ENCODE measurements at places on chromosomes 12 and 14. TPM values are rescaled to one million over a fixed set of nuclear protein-coding genes. Genes with fewer than 3 reads are reported as not detected.
A peak's percentile ranks its signal among the peaks of the same experiment; 100 is the strongest.

Gene PCED1B
- 107 TPM for total RNA-seq

Gene RFX4
- total RNA-seq: not detected

Gene EXOC3L4
- not detected for total RNA-seq

Gene KRT7
- 7.6 TPM for total RNA-seq

Gene TBK1
- 37.1 TPM for total RNA-seq

- no peak for ATAC-seq
Observed at GRCh38 chr14:24895243-24895583, 154.7 kb downstream of the STXBP6 start.

GRCh38 chr14:87334997-87335685, 657.8 kb downstream of the GALC start:
- no peak for ATAC-seq

- ATAC-seq: no peak
Observed at GRCh38 chr14:28635387-28635786, 131.2 kb upstream of the FOXG1 start.

GRCh38 chr14:100159865-100160533, 554 bp upstream of the DEGS2 start:
- ATAC-seq: peak; percentile 74

DNA sequence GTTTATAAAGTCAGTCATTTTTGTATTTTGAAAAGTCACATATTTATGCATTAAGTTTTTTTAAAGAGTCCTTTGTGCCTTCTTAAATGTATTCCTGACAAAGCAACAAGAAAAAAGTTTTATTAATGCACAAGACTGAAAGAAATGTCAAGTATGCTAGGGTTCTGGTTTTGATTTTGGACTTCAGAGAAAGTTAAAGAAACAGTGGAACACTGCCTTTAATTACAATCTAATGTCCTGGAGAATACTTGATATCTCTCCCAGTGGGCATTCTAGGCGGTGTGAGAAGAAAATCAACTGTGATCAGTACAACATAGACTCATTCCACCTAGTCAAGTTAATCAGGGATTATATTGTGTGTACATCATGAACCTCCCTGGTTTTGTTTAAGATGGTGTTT, 49.9 kb downstream of the PRICKLE1 start:
- ATAC-seq: no peak

DNA sequence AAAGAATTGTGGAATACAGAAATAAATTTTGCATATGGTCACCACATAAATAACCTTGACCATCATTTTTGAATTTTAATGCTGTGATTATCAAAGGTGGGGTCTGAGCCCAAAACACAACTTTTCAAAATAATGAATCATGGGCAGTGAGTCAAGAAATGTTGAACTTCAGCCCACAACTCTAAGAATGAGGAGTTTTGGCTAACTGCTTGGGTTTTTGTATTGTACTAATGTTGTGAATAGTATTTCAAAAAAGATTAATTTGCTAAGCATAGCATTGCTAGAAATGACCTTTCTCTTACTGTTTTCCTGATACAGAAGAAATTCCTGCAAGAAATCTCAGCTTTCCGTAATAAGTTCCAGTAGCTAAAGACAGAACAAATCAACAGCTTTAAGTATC, 24.4 kb upstream of the YARS2 start:
- ATAC-seq: no peak

DNA sequence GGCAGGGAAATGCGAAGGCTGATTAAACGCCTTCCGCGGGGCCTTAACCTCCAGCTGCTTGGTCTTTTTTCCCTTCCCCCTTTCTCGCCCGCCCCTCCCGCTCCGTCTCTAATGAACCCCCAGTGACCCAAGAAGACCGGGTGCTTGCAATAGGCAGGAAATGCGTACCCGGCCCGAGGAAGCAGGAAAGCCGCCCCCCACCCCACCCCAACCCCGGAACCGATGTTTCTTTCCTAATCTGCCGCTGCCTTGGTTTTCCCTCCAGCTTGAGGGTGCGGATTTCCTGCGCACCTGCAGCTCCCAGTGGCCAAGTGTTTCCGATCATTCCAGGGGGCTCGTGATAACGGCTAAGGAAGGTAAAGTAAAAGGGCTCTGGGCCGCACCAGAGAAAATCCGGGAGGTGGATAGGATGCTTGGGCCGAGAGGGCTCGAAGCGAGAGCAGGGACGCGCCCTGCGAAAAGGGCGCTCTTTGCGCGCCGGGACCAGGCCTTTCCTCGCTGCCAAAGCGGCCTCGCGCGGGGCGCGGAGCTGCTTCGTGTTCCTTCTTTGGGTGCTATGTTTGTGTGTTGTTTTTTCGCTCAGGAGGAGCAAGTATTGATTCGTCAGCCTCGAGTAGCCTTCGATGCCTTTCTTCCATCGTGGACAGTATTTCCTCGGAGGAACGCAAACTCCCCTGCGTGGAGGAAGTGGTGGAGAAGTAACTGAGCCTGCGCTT, 983 bp downstream of the MYF6 start:
- ATAC-seq: no peak

DNA sequence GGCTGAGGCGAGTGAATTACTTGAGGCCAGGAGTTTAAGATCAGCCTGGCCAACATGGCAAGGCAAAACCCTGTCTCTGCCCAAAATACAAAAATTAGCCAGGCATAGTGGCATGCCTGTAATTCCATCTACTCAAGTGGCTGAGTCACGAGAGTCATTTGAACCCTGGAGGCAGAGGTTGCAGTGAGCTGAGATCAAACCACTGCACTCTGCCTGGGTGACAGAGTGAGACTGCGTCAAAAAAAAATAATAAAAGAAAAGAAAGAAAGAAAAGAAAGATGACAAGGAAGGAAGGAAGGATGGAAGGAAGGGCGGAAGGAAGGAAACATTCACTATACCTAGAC, 159.6 kb upstream of the CNOT2 start:
- ATAC-seq: no peak

DNA sequence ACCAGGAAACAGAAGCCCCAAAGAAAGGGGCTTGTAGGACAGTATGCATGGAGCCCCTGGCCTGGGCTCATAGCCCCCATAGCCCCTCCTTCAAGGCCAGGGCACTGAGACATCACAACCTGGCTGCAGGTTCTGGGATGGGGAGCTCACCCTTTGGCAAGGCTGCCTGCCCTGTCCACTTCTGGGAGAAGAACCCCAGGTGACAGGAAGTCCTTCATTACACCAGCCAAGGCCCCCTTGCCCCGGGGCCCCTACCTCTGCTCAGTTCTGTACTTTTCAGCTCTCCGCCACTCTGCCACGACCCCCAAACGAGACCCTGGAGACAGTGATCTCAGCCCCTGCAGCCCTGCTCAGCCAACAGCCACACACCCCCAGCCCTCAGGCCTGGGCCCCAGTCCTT, 223.2 kb upstream of the RTL1 start:
- no peak for ATAC-seq

DNA sequence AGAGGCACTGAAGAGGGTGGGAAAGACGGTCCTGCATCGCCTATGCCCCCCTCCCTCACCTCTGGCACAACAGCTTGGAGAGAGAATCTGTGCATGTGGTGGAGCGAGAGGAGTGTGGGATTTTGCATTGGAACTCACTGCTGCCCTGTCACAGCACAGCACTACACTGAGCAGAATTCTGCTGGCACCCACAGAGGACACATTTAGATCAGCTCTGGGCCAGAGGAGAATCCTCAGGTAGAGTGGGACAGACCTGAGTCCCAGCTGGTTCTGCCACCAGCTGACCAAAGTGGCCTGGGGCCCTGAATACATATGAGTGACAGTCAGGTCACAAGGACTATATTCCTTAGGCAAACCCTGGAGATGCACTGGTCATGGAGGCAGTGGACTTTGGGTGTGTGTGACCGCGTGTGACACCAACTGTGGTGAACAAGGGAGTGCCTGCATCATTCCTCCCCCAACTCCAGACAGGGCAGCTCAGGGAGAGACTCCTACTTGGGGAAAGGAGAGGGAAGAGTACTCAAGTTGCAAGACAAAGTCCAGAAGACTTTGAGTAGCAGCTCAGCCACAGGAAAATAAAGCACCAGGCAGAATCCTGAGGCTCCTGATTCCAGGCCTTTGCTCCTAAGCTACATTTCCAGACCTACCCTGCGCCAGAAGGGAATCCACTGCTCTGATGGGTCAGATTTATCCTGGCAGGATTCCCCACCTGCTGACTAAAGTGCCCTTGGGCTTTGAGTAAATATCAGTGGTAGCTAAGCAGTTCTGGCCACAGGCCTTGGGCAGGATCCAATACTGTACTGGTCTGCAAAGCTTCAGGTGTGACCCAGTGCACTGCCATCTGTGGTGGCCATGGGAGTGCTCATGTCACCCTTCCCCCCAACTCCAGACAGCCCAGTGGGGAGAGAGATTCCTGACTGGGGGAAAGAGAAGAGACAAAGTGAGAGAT, 10.6 kb upstream of the ACOT1 start:
- no peak for ATAC-seq

DNA sequence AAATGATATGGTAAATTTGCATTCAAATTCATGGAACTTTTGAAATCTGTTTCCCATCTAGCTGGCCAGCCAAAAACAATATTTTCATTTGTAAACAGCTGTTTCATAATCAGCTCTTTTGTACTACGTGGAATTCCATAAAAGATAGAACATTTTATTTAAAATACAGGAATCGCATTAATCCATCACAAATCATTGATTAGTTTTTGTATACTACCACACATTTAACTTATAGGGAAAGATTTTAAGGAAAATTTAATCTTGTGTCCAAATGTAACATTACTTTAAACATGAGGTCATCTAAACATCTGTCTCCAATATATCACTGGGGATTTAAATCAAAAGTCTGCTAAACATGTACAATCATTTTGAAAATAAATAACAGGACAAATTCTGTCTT, 33.5 kb downstream of the SLC25A21 start:
- no peak for ATAC-seq

- no peak for ATAC-seq
Observed at GRCh38 chr12:98544751-98545150, 29.4 kb downstream of the TMPO start.

DNA sequence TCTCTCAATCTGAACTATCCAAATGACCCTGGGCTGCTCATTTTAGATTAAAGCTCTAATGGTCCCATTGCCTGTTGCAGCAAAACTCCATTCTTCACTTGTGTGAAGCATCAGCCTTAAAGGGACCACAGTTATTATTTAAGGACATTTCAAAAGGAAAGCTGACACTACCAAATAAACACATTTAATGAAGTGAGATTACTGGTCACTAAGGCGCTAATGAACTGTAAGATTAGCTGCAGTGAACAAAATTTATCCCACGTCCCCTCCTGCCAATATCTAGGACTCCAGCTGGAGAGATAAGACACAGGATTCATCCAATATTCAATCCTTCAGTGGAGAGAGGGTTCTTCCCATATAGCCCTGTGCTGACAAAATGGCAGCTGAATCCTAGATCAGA, 1029.2 kb upstream of the SEL1L start:
- ATAC-seq: no peak

DNA sequence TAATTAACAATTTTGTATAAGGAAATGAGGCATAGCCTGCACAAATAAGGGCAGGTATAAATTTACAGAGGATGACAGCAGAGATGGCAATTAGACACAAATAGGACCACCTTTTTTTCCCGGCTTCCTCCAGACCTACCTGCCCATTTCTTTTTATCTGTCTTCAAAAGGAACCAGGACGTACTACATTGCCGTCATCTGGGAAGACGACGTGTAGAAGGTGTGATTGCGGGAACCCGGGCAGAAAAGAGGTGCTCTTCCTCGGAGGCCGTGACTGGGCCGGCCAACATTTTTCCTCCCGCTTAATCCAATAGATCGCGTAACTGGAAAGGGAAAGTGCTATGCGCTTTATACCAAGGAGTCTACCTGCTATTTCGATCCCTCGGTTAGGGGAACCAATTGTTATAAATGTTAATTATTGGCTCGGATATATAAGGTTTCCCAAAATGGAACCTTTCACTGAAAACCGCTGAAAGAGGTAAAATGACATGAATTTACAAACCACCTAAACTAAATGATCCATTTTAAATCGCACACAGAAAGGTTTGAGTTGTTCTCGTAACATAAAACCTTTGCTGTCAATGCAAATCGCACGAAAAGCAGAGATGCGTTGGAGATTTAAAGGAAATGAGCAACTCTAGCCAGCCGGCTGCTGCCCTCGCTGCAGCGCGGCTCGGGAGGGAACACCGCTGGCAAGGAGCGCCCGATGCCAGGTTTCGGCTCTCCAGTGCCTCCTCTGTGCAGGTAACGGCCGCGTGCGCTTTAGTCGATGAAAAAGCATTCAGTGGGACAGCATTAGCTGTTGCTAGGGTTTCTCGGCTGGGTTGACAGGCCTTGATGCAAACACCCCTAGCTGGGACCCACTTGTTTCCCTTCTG, 2.8 kb upstream of the SIX1 start:
- ATAC-seq: no peak

GRCh38 chr14:104864267-104865080, 594 bp upstream of the CEP170B start:
- peak; percentile 19 for ATAC-seq

DNA sequence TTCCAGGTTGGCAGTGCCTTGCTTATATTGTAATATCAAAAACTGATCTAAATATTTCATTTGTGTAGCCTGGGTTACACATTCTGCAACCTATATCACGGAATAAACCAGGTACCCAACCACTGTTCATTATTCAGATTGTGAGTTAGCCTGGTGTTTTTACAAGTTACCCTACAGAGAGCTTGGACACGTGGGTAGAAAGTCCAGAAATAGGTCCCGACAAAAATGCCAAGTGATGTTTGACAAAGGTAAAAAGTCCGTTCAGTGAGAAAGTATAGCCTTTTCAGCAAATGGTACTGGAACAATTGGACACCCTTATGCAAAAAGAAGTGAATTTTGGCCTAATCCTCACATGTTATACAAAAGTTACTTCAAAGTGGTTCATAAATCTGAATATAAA, 17.6 kb upstream of the EVL start:
- no peak for ATAC-seq

- ATAC-seq: no peak
Observed at GRCh38 chr12:3311027-3311402, 180.0 kb upstream of the PRMT8 start.

DNA sequence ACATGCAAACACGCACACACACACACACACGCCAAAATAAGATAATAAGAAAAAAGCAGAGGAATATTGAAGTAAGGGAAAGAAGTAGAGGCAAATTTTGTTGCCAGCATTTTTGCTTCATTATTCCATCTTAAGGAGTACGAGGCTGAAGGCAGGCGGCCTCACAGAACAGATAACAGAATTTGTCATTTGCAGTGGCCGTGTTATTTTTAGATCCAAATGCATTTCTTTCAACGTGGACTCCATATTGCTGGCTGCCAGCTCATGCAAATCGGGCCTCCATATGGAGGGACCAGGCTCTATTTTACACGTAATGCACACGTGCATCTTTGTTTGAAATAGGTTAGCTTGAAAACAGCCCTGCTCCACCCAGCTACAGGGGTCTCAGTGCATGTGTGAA, 172.9 kb downstream of the RBM19 start:
- no peak for ATAC-seq

Data from activated T-helper 17 cell treated with anti-CD3 and anti-CD28 coated beads, Interleukin-2, amount 50 U/mL, for 72 hours (primary cell).